ENCODE measurements at places on chromosomes 7 and 10.

DNA sequence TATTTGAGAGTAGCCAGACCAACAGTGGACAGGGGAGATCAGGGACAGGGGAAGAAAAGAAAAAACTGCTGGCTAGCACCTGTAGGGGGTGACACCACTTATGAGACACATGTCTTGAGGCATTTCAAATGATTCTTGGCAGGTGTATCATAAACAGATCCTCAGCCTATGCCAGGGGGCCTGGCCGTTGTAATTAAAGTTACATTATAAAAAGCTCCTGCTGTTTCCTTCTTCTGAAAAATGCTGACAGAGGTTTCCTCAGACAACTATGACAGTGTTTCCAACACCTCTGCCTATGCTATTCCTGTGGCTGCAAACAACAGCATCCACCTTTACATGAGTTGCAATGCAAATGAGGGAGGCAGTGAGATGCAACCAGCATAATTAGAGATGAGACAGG is 281.0 kb upstream of the PTER start:
- no peak for DNase-seq

DNA sequence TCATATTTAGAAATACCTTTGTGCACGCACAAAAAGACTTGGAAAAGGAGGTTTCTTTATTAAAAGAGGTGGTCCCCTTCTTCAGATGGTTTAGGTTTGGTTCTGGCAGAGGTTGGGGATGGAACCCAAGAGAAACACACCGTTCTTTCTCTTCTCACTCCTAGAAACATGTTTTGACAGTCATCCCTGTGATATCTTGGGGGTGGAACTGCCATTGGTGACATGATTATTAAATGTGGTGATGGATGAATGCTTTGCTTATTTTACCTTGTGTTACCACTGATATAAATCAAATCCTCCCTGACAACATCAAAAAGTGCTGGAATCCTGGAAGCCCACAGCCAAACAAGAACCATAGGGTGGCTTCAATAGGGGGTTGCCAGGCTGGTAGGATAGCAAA is 146.5 kb downstream of the CCDC3 start:
- no peak for DNase-seq

DNA sequence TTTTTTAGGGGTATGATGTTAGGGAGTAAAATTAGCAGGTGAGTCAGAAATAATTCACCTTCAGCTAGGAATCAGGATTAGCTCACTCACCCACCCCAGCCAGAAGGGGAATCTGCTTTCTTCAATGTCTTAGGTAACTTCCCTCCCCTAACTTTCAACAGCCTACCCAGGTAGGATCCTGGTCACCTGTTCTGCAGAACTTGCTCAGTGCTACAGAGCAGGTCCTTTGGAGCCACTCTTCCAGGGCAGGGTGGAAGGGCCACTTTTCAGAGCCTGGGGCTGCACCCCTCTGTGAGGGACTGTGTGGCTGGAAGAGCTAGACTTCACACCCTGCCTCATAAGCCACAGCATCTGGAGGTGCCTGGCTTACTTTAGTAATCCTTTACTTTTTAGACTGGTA is 58.1 kb downstream of the SHH start:
- no peak for DNase-seq

GRCh38 chr7:151648429-151648828 is 128.7 kb upstream of the RHEB start:
- no peak for DNase-seq

DNA sequence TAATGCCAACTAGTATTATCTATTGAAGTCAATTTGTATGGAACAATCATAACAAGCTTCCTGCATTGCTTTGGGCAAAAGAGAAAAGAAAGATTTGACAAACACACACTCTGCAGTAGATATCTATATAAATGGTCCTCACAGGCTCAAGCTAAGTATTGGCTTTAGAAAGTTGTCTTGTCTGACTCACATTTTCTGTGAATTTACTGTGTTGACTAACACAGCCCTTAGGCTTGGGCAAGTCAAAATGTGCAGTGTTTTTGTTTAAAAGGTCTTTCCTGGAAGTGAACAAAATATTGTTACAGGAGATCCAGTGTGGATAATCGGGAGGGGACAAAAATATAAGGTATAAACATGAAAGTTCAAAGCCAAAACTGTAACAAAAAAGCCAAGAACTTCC is 194.4 kb downstream of the RELN start:
- DNase-seq: no peak

GRCh38 chr7:55133630-55134358 is 115.0 kb downstream of the EGFR start:
- DNase-seq: no peak

DNA sequence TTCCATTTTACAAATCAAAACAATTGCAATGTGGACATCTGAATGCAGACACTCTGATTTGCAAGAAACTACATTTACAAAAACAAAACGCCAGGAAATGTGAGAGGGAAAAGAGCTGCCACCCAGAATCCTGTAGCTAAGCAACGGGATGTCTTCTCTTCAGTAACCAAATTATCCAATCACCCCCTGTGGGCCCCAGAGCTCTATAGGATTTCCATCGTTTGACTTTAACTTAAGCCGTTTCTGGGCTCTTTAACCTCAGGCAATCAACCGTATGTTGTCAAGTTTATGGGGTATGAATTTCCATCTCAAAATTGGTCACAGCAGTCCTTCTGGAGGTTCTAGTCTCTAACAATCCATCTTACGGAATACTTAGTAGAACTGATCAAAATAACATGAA is 240.5 kb downstream of the ETV1 start:
- DNase-seq: no peak

- no peak for DNase-seq
These were observed 524.4 kb downstream of the NEBL start for GRCh38 chr10:20372748-20373147.

GRCh38 chr10:61795147-61795546 is 106.4 kb upstream of the ARID5B start:
- no peak for DNase-seq

- no peak for DNase-seq
These were observed 41.4 kb downstream of the STAM start for GRCh38 chr10:17685233-17685840.

- no peak for DNase-seq
These were observed 98.8 kb downstream of the SDK1 start for GRCh38 chr7:3399858-3400257.

DNA sequence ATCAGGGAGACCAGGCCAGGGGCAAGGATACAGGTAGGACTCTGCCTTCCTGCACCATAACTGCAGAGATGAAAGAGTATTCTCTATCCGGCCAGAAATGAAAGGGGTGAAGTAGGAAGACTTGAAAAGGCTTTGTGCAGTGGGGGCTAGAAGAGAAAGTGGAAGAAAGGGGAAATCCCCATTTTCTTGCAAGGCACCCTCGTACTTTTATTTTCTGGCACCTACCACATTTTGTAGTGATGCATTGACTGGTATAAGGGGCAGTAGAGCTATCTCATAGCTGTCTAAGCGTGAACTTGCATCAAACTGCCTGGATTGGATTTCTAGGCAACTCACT is 752 bp upstream of the CAMK2G start:
- DNase-seq: no peak

GRCh38 chr10:72888151-72888638 is 5.3 kb upstream of the OIT3 start:
- no peak for DNase-seq

DNA sequence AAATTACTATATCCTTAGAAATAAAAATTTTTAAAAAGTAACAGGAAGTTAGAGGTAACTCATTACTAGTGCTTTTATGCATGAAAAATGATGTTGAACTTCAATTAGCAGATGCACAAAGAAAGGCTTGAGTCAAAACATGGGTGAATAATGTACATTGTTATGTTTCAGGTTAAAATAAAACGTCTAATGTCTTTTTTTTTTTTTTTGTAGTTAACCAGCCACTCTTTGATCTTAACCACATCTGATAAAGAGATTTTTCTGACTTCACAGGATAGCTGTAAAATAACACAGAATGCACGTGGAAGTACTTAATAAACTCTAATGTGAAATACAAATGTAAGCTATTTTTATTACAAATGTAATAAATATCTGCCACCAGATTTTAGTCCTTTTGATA is 61.7 kb downstream of the GSAP start:
- no peak for DNase-seq

DNA sequence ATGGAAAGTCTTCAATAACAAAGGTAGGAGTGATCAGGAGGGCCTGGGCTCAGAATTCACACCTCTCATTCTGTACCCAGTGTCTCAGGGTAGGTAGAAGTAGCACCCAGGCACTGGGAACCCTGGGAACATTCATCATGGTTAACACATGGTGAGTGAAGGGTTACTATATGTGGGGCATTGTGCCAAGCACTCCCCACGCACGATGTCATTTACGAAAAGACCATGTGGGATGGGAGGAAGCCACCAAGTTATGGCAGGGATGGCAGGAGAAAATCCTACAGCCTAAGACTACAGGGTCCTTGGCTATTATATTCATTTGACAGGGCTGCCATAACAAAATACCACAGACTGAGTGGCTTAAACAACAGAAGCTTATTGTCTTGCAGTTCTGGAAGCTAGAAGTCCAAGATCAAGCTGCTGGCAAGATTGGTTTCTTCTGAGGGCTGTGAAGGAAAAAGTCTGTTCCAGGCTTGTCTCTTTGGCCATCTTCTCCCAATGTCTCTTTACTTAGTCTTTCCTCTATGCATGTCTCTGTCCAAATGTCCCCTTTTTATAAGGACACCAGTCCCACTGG is 27.7 kb upstream of the DDIT4 start:
- no peak for DNase-seq

DNA sequence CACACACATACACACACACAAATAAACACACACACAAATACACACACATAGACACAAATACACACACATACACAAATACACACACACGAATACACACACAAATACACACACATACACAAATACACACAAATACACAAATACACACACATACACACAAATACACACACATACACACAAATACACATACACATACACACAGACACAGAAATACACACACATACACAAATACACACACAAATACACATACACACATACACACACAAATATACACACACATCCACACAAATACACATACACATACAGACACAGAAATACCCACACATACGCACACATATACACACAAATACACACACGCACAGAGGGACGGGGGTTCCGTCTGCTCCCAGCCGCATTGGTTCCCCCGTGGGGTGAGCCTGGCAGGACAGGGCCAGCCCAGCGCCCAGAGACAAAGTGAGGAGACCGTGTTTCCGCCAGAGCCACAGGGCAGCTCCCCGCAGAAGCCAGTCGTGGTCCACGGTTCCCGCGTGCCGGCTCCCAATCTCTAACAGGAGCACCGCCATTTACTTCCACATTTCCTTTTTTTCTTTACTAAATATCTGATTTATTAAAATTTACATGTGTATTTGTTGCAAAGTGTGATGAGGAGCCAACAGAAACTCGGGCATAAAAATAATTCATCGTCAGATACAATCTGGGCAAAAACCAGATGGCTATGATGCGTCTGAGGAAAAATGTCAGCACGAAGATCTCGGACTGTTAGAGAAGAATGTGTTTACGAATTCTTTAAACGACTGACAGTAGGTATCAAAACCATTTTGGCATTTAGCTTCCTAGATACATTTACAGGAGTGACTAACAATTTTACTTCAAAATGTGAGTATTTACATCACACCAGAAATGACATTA is 3.1 kb upstream of the KNDC1 start:
- DNase-seq: no peak

GRCh38 chr7:27689591-27690164 is 27.0 kb upstream of the HIBADH start:
- DNase-seq: no peak

DNA sequence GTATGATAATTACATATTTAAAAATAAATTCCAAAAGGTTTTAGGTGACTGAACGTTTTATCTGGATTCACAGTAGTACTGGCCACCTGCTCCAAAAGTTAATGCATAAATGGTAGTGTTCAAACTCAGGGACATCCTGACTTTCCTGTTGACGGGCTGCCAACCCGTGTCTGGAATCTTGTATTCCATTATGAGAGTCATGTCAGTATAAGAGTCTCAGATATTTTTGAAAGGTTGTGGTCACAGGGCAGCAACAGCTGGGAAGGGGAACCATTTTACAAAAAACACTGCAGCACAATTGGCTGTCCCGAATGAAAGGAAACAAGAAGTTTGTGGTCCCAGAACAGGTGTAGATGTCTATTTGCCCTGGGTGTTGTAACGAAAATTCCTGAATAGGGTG is 2.8 kb downstream of the TDRD1 start:
- no peak for DNase-seq

- DNase-seq: no peak
These were observed 1.6 kb downstream of the BAMBI start for GRCh38 chr10:28678687-28679457.

DNA sequence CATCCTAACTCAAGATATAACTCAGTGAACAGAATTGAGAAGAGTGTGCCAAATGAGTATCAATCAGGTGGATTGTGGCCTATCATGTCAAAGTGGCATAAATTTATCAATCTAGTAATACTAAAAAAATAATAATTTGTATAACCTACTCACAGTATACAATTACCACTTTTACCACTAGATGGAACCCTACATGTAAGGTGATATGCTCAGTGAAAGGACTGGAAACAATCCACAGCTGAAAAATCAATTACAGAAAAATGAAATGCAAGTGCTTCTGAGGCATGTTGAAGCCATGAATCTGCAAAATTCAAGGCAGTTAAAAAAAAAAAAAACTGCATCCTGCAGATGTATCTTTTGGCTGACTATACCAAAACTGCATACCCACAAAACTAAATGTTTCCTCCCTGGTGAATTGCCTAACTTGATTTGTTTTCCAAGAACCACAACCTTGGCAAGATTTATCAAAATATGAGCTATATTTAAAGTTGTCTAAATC is 13.9 kb downstream of the ARHGAP19 start:
- no peak for DNase-seq

GRCh38 chr7:23687011-23687410 is 7.0 kb downstream of the FAM221A start:
- no peak for DNase-seq

DNA sequence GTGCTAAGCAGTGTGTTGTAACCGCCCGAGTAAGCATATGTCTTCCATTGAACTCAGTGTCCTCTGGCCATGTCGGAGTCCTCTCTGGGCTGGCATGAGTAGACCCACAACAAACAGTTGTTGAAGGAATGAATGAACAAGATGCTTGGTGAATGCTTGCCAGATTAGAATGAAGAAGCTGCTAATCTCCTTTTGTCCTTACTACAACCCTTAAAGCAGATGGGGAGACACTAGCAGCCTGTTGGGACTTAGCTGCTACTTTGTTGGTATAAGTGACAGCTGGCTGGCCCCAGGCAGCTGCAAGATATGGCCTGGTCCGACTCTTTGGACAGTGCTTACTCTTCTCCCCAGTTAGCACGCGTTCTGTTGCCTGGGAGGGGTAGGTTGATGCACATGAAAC is 370.1 kb downstream of the RPS24 start:
- DNase-seq: no peak

GRCh38 chr10:117353684-117354083 is 21.6 kb downstream of the PDZD8 start:
- no peak for DNase-seq

DNA sequence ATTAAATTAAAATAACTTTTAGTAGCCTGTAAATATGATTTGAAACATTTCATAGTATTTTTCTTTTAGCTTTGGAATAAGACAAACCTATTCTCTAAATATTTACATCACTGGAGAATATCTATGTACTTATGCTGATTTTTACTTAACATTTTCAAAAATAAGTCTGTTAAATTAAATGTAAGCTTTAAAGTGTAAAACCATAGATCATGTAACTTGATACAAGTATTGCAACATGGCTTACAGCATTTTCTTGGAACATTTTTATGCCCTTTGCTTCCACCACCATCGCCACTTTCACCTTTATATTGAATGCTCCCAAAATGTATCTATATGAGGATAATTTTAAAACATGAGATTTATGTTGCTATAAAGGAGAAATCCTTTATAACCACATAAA is 427.1 kb downstream of the GFRA1 start:
- DNase-seq: no peak

GRCh38 chr10:15486404-15486803 is 115.3 kb upstream of the FAM171A1 start:
- no peak for DNase-seq

All from SIG-M5 (cell line).